ENCODE measurements at places on chromosomes 7 and 10.

- DNase-seq, result no peak
Measured at GRCh38 chr7:43905209-43905946, 1.0 kb downstream of the URGCP start.

- peak; percentile 40 for DNase-seq
Measured at GRCh38 chr7:112898432-112899290, 108.5 kb upstream of the TMEM168 start.

DNA sequence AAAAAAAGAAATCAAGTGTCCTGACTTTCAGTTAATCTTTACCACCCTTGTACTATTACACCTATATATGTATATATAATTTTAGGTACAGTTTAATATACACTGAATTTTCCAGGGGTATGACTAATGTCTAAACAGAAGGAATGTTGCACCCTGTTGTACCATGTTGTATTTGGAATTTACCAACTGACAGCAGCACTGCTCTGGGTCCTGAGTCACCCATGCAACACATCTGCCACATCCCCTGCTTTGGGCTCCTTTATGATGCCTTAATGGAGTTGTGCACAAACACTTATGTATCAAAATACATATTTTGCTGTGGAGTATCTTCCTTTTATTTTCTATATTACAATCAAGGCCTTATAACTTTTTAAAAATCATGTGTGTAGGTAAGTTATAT lies 21.2 kb downstream of the YAE1 start:
- no peak for DNase-seq

DNA sequence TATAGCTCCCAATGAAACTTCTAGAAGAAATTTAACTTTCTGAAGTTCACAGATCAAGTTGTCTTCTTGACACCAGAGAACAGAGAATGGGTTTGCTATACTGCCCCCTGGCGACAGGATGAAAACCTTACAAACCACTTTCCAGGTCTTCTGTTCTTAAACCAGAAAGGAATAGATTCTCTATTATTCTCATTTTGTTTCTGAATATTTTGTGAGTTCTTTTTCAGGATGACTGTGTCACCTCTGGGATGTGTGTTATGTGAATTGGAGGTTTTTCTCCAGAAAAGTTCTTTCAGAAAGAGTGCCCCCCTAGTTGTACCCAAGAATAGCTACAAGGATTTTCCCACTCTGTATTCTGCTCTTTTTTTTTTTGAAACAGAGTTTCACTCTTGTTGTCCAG lies 6.3 kb downstream of the IFT22 start:
- no peak for DNase-seq
